ENCODE measurements at places on chromosomes 3 and 15. TPM values are rescaled to one million over a fixed set of nuclear protein-coding genes. Genes with fewer than 3 reads are reported as not detected.

GRCh38 chr3:125591116-125591760, 4.1 kb downstream of the OSBPL11 start:
- H3K4me1 ChIP-seq = peaks cover 27% of the 10 kb centered on the region
- no peak for DNase-seq
- no peak overlapping the region for H3K4me3 ChIP-seq
- H3K36me3 ChIP-seq = peaks cover 8% of the 10 kb centered on the region
- no peaks in the 10 kb centered on the region for H3K27me3 ChIP-seq
- H3K27ac ChIP-seq = no peak overlapping the region

RYR3 gene
- total RNA-seq = not detected

- H3K36me3 ChIP-seq = no peaks in the 10 kb centered on the region
- peaks cover 11% of the 10 kb centered on the region for H3K27me3 ChIP-seq
- no peaks in the 10 kb centered on the region for H3K4me1 ChIP-seq
- no peak overlapping the region for H3K4me3 ChIP-seq
- H3K27ac ChIP-seq = no peak overlapping the region
- no peak for DNase-seq
Observed at GRCh38 chr3:156323466-156323865, 203.1 kb downstream of the KCNAB1 start.

DNA sequence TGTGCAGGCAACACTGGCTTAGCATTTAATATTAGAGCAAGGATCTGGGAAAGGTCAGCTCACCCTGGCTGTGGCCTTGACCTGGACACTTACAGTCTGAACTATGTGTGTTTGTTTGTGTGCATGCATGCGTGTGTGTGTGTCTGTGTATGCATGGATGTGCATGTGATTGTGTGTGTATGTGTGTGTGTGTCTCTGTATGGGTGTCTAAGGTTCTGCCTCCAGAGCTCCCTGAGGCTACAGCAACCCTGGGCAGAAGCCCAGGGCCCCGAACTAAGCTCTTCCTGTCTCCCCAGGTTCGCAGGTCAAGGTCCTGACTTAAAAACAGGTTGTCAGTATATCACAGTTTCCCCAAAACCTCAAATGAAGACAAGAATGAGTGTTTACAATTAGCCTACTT, 51.3 kb downstream of the SUSD5 start:
- no peak for DNase-seq
- peaks cover 9% of the 10 kb centered on the region for H3K4me1 ChIP-seq
- H3K36me3 ChIP-seq = no peaks in the 10 kb centered on the region
- no peak overlapping the region for H3K27ac ChIP-seq

DNA sequence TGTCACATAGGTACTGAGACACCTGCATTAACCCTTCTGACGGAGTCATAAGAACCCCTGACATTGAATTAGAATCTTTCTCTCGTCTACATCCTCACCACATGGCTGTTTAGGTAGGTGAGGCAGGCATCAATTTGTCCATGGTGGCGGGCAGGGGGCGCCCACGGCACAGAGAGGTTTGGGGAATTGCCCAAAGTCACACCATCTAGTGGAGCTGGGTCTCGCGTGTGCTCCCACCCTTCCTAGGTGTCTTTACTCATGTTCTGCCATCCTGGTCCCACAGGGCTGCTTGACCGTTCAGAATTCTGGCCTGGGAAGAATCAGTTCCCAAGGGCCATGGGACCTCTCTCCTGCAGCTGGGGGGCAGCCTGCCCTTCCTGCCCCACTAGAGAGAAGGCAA, 14.7 kb upstream of the DLL4 start:
- no peak overlapping the region for H3K4me3 ChIP-seq
- no peak overlapping the region for H3K27ac ChIP-seq
- H3K27me3 ChIP-seq = no peaks in the 10 kb centered on the region

GRCh38 chr3:113535898-113536297, 3.5 kb downstream of the SIDT1 start:
- H3K36me3 ChIP-seq = peaks cover 16% of the 10 kb centered on the region
- H3K4me1 ChIP-seq = peaks cover 36% of the 10 kb centered on the region
- no peak for DNase-seq
- no peak overlapping the region for H3K27ac ChIP-seq

GRCh38 chr3:69712933-69713332, 26.3 kb upstream of the MITF start:
- no peak overlapping the region for H3K27ac ChIP-seq
- H3K4me1 ChIP-seq = no peaks in the 10 kb centered on the region
- no peak overlapping the region for H3K4me3 ChIP-seq

CEP70 gene
- 3.7 TPM for total RNA-seq

WNT7A gene
- total RNA-seq = not detected

FETUB gene
- total RNA-seq = not detected

DNA sequence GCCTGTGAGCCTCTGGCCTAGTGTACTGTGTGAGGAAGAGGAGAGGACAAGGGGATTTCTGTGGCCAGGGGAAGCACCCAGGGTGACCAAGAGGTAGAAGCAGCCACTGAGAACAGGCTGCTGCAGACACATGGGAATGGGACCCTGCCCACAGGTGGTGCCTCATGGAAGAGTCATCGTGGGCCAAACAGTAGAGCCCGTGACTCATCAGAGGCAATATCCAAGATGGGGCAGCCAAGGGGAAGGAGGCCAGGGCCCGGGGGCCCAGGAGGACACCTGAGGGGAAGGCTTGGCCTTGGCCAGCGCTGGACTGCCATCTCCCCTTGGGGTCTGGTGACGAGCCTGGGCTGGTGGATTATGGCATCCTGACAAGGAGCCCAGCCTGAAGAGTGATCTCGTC, 275.0 kb upstream of the LYSMD4 start:
- H3K36me3 ChIP-seq = no peaks in the 10 kb centered on the region
- peaks cover 5% of the 10 kb centered on the region for H3K27me3 ChIP-seq
- no peak for DNase-seq

RPUSD2 gene
- 19.3 TPM for total RNA-seq

SEMA4B gene
- 17.5 TPM for total RNA-seq

MAGEL2 gene
- not detected for total RNA-seq

DNA sequence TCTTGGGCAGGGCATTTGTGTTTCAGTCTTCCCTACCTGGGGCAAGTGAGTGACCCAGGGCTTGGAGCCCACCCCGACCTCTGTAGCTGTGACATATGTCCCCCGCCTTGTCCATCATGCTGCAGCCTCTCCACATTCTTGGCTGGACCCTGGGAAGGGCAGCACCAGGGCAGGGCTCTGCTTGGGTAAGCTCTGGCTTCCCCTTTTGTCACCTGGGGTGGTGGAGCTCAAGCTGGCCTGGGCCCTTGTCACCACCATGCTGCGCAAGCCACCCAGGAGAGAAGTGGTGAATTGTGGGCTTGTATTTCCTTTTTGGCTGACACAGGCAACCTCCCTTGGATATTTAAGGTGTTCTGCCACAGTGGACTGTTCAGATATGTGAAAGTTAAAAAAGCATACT, 29.3 kb downstream of the SPSB4 start:
- no peaks in the 10 kb centered on the region for H3K27me3 ChIP-seq
- H3K27ac ChIP-seq = no peak overlapping the region
- no peak for DNase-seq
- peaks cover 8% of the 10 kb centered on the region for H3K4me1 ChIP-seq

DNA sequence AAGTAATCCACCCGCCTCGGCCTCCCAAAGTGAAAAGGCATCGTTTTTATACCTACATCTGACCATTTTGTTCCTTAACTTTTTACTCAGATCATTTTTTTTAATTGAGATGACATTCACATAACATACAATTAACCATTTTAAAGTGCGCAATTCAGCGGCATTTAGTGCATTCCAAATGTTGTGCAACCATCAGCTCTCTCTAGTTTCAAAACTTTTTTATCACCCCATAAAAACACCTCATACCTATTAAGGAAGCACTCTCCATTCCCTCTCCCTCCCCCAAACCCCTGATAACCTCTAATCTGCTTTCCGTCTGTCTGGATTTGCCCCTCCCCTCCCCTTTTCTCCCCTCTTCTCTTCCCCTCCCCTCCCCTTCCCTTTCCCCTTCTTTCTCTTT, 310.1 kb downstream of the UACA start:
- peaks cover 25% of the 10 kb centered on the region for H3K4me1 ChIP-seq
- H3K27me3 ChIP-seq = peaks cover 41% of the 10 kb centered on the region
- no peak overlapping the region for H3K27ac ChIP-seq
- H3K36me3 ChIP-seq = peaks cover 2% of the 10 kb centered on the region

GOLGA8T gene
- total RNA-seq = not detected

DNA sequence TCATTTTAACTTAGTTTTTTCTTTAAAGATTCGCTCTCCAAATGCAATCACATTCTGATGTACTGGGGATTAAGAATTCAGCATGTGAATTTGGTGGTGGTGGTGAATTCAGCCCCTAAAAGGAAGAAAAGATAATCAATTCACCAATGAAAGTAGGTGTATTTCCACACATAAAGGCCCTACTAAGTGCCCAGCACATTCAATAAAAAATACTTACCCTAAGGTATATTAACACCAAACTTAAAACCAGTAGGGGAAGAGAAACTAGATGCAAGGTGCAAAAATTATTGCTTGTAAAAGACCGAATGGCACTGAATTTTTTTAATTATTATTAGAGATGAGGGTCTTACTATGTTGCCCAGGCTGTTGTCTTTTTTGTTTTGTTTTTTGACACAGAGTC, 16.8 kb upstream of the SUCNR1 start:
- no peaks in the 10 kb centered on the region for H3K4me1 ChIP-seq
- DNase-seq = no peak
- H3K27ac ChIP-seq = no peak overlapping the region
- no peak overlapping the region for H3K4me3 ChIP-seq
- no peaks in the 10 kb centered on the region for H3K36me3 ChIP-seq

DNA sequence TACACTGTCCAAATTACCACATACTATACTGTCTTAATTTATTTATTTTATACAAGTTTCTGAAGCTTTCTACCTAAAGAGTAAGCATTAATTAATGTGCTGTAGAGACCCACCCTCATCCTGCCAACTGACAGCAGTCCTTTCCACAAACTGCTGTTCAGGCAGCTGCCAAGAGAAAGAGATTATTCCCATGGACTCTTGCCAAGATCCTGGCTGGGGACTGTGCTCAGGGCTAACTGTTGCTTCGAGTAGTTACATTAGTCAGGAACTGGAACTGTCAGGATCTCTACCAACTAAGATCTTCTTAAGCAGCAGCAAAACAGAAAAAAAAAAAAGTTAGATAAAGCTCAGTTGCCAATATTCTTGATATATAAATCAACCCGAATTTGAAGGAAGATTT, 398.8 kb downstream of the MECOM start:
- no peak overlapping the region for H3K27ac ChIP-seq
- DNase-seq = no peak
- no peak overlapping the region for H3K4me3 ChIP-seq
- H3K36me3 ChIP-seq = no peaks in the 10 kb centered on the region
- H3K4me1 ChIP-seq = no peaks in the 10 kb centered on the region
- H3K27me3 ChIP-seq = no peaks in the 10 kb centered on the region

DNA sequence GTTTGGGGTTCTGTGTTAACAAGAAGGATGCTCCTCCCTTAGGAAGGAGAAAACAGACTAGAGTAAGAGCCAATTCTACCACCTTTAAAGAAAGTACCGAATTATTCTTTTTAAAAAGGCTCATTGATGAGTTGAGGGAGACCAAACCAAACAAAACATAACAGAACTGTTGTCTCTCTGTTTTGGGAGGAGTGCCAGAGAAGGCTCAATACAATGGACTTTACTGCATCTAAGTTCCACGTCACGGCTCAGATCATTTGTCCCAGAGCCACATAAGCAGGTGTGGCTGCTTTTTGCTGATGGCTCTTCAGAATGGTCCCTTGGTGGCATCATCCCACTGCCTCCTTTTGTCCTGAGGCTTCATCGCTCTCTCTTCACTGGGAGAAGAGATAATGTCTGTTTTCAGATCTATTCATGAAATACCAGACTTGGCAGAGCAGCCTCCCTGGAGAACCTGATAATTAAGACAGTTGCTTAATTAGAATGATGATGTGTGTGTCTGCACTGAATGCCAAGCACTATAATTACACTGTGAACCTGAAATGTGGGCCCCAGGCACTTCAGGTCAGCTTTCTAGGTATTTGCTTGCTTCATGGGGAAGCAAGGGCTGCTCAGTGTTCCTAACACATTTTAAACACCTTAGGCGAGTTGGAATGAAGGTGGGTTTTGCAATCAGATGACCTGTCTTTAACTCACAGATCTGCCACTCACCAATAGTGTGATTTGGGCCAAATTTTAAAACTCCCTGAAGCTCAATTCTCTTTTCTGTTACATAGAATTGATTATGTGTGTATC, 335.2 kb upstream of the MCTP2 start:
- H3K36me3 ChIP-seq = no peaks in the 10 kb centered on the region
- no peak overlapping the region for H3K27ac ChIP-seq
- no peak overlapping the region for H3K4me3 ChIP-seq
- H3K27me3 ChIP-seq = no peaks in the 10 kb centered on the region

DNA sequence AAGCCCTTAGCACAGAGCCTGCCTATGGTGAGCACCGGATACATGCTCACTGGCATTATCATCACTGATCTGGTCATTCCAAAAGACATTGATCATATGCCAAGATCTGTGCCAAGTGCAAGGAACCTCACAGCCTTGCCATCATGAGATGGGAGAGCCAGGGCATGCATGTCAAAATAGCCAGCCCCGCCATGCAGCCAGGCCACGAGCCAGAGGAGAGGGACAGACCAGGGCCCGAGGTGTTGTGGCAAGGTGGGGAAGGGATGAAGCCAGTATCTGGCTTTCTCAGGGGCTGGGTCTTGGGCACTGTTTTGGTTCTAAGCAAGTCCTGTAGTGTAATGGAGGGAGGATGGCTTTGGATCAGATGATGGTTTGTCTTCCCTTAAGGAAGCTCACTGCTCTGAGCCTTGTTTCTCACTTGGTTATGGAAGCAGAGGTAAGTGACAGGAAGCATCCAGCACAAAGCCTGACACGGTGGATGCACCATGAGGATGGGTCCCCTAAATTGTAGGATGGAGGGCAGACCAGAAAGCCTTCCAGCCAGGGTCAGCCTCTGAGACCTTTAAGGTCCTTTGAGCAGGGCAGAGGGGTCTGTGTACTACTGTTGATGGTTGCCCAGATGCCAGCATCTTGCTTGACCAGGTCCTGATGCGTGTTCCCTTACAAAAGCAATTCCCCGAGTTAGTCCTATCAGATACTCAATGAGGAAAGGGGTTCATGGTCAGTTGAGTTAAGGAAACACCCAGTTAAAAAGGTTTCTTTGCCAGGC, 247.7 kb upstream of the TLE3 start:
- no peak for DNase-seq
- H3K27ac ChIP-seq = no peak overlapping the region
- no peaks in the 10 kb centered on the region for H3K4me1 ChIP-seq
- H3K27me3 ChIP-seq = peaks cover 23% of the 10 kb centered on the region
- no peak overlapping the region for H3K4me3 ChIP-seq

WNT5A gene
- not detected for total RNA-seq

EFHB gene
- total RNA-seq = 0.44 TPM

NR2E3 gene
- total RNA-seq = not detected

UROC1 gene
- not detected for total RNA-seq

SHISA5 gene
- total RNA-seq = 84.9 TPM

MAP6D1 gene
- 2.1 TPM for total RNA-seq

GHSR gene
- not detected for total RNA-seq

GRCh38 chr15:47750740-47751262, 33.5 kb downstream of the SEMA6D start:
- no peak overlapping the region for H3K4me3 ChIP-seq
- H3K4me1 ChIP-seq = no peaks in the 10 kb centered on the region
- H3K27me3 ChIP-seq = no peaks in the 10 kb centered on the region
- no peak for DNase-seq
- no peak overlapping the region for H3K27ac ChIP-seq

- H3K27ac ChIP-seq = peak overlapping the region; percentile 59
- peaks cover 3% of the 10 kb centered on the region for H3K36me3 ChIP-seq
- peak; percentile 84 for DNase-seq
- peaks cover 13% of the 10 kb centered on the region for H3K4me1 ChIP-seq
Observed at GRCh38 chr3:142028243-142028777, 121.0 kb downstream of the TFDP2 start.

Measured in activated CD4-positive, alpha-beta T cell treated with anti-CD3 and anti-CD28 coated beads, Interleukin-2, amount 10 ng/mL, durations not matched to agents 24 days and 14 days (primary cell).